ENCODE measurements at places on chromosomes 11 and 22.

DNA sequence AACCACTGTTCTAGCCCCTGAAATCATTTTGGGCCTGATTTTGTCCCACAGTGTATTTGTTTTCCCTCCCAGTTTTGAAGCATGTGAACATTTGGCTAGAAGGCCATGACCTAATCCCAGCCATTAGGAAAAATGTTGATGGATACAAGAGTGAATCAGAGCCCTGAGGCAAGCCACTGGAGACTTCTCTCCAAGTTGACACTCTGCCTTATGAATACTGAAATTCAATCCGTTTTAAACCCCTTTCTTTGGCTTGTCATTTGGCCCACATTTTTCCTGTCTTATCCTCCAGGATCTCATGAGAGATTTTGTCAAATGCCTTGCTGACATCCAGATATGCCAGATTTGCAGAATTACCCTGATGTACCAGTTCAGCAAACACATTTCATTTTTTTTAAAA, 158.8 kb downstream of the FAT3 start:
- DNase-seq = no peak

DNA sequence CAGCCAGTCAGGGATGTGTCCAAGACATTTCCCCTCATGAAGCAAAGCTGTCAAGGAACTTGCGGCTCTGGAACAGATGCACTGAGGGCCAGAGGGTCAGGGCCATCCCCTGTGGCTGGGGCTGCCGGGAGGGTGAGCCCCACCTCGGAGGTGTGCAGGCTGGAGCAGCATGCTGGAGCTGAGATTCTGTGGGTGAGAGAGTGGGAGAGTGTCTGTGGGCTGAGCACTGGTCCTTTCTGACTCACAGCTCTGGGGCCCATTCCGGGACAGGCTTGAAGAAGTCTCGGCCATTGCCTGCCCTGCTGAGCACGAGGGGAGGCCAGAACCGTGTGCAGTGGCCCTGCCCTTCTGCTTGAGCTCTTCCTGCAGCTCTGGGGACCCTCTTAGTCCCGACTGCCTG, 2.1 kb downstream of the OMP start:
- no peak for DNase-seq

GRCh38 chr22:25048659-25049647, 96.4 kb downstream of the KIAA1671 start:
- DNase-seq = peak; percentile 61

DNA sequence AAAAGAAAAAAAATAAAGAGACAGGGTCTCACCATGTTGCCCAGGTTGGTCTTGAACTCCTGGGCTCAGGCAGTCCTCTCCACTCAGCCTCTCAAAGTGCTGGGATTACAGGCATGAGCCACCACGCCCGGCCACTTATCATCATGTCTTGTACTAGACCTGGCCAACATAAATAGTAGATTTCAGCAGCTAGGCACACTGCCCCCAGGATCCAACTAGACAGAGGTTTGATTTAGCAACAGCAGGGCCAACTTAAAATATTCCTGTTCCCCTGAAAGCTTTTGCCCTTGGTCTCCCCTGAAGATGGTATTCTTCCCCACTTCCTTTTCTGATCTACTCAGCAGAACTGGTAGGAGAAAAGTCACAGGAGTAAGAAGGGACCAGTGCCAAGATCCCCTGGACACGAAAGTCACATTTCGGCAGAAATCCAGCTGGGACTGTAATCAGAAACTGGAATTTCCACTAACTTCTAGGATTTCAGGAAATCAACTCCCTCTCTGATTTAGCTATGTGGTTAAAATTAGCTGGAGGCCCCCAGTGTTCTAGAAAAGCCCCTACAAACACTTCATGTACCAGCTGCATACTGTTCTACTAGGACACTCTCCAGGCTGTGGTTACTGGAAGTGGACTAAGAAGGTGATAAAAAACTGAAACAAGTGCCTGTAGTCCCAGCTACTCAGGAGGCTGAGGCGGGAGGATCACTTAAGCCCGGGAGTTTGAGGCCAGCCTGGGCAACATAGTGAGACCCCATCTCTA, 8.9 kb upstream of the PPP2R1B start:
- DNase-seq = no peak

DNA sequence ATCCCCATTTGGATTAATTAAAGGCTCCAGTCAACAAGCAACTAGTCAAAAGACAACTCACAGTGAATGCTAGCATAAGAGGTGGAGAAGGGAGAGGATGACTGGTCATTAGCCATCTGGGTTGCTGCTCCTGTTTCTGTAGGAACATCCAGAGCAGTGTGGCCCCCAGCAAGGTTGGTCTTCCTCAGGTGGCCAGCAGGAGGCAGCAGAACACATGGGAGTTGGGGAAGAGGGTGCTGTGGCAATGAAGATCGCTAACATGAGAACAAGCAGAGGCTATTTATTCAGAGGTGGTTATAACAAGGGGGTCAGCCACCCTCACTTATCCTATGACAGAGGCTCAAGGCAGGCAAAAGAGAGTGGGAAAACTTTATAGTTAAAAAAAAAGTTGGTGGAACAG, 21.3 kb downstream of the IZUMO1R start:
- no peak for DNase-seq

- no peak for DNase-seq
Observed at GRCh38 chr11:2801711-2802388, 83.7 kb downstream of the CDKN1C start.

DNA sequence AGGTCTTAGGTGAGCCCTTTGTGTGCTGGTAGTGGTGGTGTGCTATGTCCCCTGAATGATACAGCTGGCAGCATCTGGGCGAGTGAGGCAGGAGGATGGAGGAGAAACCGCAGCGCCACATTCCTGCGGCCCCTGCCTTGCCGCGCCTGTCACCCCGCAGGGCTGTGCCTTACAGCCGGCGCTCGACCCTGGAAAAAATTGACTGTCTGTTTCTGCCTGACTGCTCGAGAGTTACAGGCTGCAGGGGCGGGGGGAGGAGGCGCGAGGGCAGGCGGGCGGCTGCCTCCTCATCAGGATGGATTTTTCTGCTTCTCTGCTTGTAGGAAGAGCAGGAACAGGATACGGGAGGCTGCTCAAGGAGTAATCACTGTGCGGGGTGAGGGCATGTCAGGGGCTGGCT, 443.4 kb downstream of the MIAT start:
- DNase-seq = no peak

DNA sequence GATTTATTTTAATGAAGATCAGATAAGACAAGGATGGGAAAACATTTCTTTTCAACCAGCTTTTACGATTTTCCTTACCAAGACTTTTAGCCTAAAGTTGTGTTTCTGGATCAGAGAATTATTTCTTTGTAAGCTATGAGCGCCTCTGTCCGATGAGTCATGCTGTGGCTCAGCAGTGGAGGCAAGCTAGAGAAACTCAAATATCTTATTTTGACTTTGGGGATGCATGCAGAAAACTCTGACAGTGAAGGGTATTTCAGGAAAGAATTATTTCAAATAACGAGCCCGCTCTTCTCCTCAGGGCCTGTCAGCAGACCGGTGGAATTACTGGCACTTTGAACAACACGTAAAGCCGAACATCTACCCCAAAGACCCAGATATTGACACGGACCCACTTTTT, 77.9 kb upstream of the OR5AK2 start:
- DNase-seq = no peak

DNA sequence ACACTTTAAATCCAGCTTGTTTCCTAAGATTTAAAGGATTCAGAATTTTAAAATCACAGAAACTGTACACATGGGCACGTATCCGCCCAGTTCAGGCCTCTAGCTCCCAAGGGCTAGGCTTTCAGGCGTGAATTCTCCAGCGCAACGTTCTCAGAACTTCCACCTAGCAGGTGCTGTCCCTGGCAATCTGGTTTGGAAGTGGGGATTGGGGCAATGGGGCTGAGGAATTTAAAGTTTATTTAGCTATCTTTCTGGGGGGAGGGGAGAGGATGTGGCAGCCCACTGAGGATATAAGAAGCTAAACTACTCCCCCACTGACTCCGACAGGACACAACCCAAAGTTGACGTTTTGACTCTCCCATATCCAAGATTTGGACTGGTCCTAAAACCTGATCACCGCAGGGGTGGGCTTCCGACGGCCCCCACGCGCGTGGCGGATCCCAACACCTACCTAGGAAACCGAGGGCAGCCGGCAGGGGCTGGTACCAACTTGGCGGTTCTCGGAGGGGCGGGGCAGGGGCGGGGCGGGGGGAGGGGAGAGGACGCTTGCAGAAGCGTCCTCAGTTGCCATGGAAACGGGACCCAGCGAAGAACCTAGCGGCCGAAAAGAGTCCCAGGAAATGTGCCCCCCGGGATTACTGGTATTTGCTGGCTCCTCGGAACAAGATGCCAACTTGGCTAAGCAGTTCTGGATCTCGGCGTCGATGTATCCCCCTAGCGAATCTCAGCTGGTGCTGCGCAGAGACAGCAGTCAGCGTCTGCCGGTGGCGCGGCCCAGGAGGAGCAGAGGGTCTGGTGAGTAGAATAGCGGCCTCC, at the start of gene HOATZ:
HOATZ (plus strand) TSS at position 563 of the 816 bp plus-strand sequence; CDS start at position 570, 7 bp downstream.
- no peak for DNase-seq

DNA sequence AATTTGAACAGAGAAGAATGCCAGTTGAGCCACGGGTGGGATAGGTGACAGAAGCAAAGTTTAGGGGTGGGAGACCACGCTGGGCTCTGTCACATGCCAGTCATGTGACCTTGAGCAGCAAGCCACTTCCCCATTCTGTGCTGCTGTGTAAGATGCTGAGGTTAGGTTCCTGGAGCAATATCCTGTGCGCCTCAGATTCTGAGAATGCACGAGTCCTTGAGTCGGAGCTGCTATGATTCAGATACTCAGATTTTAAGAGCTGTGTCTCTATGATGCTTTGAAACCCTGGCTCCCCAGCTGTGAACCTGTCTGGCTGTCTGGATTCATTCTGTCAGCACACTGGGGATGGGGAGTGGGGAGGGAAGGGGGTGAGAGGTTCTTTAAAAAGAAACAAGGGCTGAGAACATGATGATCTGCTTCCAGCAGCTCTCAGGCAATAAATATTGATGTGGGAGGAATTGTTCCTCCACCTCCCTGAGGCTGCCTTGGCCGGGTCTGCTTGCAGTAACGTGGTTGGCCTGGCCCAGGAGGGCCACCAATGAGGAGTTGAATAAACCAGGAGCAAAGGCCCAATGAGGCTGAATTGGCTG, 24.0 kb downstream of the SLCO2B1 start:
- peak; percentile 14 for DNase-seq

DNA sequence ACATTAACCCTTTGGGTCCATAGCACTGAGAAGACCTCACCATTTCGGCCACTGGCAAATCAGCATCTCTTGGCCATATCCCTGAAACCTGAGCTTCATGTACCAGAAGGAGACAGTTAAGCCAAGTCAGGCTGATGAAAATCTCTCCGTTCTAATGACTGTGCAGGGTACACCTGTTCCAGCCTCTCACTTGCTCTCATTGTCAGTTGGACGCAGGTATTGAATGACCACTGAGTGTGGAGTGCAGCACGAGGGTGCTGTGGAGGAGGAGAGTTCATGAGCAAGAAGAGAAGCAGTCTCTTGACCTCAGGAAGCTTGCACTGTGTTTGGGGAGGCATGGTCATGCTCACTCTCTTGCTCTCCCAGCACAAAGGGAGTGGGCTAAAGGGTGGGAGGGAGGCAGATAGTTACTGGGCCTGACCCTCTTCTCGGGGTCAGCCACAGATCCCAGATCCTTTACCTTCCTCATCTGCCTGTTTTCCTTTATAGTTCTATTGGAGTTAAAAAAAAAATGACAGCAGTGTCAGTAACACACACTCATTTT, 65.2 kb downstream of the ZBTB16 start:
- DNase-seq = no peak

Measured in substantia nigra (tissue), 51 donors.